HFFc6 (cell line): ENCODE measurements at places on chromosomes 12 and 14.

GRCh38 chr12:122368361-122369073, 54.0 kb downstream of the CLIP1 start:
- peak; percentile 21 for DNase-seq

DNA sequence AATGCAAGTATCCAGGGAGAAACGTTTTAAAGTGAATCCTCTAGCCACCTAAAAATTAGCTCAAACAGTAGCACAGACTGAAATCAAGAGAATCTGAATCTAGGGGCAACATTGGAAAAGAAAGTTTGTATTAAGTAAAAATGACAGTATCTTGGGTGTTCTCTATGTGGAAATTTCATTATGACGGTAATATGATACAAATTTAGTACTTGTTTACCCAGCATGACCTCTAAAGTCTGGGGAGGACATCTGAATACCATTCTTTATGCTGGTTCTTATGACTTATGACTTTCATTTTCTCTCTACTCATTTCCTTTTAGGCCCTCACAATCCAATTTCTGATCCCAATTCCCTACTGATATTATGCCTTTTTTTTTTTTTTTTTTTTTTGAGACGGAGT, 14.0 kb downstream of the GTSF1 start:
- no peak for DNase-seq

DNA sequence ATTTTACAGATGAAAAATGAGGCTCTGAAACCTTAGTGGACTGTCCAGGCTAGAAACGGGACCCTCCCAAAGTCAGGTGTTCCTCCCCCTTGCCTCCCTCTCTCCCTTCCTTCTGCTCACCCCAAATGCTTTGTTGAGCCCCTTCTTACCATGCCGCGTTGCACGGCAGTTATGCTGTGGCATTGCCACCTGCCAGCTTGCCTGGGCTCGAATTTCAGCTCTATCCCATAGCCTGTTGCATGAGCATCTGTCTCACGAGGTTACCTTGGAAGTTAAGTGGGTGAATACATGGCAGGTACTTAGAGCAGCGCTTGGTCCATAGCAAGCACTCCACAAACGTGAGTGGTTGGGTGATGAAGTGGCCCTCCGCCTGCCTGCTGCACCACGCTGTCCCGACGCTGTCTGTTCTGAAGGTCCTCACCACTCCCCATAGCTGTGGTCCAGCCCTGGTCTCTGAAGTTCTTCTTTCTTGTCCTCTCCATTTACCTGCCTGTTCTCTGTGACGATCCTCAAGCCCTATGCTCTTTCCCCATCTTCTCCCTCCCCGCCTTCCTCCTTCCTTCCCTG, 269.9 kb downstream of the CACNA1C start:
- no peak for DNase-seq

DNA sequence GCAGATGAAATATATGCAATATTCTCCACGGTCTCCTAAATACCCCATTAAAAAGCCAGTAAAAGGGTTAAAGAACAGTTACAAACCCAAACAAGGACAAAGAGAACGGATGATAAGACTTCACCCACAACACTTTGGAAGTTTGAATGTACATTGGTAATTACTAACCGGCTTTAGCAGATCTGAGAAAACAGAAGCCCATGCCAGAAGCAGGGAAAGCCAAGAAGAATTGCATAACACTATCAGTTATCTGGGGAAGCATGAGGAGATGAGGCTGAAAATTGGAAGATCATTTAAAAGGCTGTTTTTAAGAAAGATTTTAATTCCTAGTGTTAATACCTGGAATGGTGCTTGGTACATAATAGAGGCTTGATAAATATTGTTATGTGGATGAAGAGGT, 55.6 kb upstream of the MYBPC1 start:
- no peak for DNase-seq

DNA sequence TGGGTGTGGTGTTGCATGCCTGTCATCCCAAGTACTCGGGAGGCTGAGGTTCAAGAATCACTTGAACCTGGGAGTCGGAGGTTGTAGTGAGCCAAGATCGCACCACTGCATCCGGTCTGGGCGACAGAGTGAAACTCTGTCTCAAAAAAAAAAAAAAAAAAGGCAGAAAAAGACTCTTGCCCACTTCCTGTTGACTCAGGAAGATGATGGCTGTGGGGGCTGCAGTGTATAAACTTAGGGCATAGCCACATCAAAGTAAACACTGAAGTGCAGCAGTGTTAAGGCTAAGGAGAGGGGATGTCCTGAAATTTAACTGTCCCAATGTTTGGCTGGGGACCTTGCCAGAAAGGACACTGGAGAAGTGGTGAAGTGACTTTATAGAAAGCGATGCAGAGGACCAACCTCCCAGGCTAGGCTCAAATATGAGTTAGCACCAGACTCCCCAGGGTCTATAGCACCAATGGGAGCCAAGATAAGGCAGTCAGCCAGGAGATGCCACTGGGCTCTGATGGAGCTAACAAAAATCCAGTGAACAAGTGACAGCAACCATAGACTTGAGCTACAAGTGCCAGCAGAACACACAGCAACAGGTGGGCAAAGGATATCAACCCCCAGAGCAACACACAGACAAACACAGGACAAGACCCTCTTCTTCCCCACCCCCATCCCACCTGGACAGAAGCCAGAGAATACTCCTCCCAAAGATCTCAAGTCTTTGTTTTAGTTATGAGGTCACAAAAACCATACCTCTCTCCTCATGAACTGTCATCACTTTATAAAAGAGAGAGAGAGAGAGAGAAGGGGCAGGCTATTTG, 28.0 kb downstream of the NELL2 start:
- no peak for DNase-seq

- no peak for DNase-seq
These were observed 11.8 kb downstream of the USP30 start for GRCh38 chr12:109064143-109064542.

DNA sequence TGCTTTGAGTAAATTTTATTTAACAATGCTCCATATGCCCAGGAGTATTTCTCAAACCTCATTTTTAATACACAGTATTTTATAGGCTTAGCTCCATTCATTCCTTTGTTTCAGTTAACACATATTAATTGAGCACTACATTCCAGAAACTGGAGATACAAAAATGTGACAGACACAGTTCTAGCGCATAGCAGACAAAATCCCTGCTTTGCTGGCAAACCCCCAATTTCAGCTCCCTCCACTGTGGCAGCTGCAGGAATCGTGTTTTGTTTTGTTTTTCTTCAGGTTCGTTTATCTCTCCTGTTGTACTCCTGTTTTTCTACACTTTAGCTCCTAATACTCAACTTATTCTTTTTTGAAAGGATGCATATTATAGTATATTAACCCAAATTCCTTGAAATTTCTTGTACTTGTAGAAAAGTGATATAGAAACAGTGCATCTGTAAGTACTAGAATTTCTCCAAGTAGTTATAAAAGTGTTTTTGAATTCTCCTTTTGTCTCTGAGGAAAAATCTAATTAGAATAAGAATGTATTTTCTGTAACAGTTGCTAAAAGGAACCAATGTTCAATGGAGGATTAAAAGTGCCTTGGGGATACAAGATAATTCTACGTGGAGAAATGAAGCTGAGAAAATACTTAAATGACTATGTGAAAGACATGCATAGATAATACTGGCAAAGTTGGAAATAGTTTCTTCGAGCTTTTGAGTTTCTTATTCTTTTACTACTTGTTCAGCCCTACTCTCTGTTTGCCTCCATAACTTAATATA, 6.4 kb upstream of the RAB21 start:
- no peak for DNase-seq

GRCh38 chr12:15584366-15585041, 204.7 kb downstream of the EPS8 start:
- peak; percentile 47 for DNase-seq

DNA sequence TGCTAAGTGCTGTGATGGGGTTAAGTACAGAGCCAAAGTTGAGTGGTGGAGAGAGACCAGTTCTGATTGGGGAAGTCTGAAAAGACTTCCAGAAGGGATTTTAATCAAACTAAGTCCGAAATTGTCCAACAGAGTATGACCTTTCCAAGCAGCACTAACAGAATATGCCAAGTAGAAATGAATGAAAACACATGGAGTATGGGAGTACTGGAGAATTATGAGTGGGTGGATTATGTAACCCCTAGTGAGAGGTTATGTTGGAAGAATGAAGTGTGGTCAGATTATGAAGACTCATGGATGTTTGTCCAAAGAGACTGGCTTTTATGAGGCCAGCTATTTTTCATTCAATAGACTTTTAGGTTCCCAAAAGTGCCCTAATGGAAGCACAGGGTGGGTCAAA, 94.0 kb upstream of the PLEKHA5 start:
- DNase-seq = no peak
